Mesothelial cell of epicardium (in vitro differentiated cells): ENCODE measurements at places on chromosomes 3 and 15. TPM values are rescaled to one million over a fixed set of nuclear protein-coding genes. Genes with fewer than 3 reads are reported as not detected.

DNA sequence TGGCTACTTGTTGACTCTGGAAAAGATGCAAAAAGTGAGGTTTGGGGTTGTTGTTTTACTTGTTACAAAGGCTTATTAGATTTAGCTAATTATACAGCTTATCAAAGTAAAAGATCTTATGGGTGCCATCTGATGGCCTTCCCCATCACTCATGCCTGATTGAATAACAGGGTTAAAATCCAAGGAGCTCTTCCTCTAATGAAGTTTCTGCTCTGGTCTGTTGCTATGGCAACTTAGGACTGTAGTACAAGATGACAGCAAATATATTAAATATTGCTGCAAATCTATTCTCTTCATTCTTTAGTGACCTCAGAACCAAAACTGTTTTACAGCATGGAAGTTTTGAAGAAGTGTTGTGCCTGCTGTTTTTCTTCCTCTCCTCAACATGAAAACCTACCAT lies 45.6 kb upstream of the SRGAP3 start:
- no peaks in the 10 kb centered on the region for H3K36me3 ChIP-seq
- no peak for DNase-seq
- H3K27me3 ChIP-seq: peaks cover 1% of the 10 kb centered on the region
- peaks cover 5% of the 10 kb centered on the region for H3K4me1 ChIP-seq
- no peak overlapping the region for H3K4me3 ChIP-seq

DNA sequence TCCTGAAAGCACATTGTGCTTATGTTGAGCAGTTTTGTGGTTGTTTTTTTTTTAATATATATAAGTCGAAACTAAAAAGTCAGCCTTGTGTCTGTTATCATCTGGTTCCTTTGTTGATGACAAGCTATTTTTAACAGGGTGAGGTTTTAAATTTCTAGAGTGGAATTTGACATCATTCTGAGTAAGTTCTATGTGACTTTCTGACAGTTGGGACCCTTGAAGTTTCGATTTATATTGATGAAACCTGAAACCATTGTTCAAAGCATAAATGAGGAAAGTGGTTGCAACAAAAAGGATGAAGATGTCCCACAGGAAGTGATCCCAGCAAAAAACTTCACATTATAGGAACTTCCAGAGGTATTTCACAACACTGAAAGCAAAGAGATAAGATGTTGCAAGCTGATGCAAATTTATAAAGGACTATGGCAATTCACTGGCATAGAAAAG lies 94.0 kb downstream of the CYP19A1 start:
- peaks cover 6% of the 10 kb centered on the region for H3K27me3 ChIP-seq
- H3K27ac ChIP-seq: no peak overlapping the region
- no peak for DNase-seq
- peaks cover 10% of the 10 kb centered on the region for H3K4me1 ChIP-seq
- H3K36me3 ChIP-seq: no peaks in the 10 kb centered on the region

- peaks cover 40% of the 10 kb centered on the region for H3K4me1 ChIP-seq
- H3K27ac ChIP-seq: peak overlapping the region; percentile 68
- peaks cover 11% of the 10 kb centered on the region for H3K27me3 ChIP-seq
Observed at GRCh38 chr3:4515916-4516579, 22.9 kb downstream of the ITPR1 start.

The ZNF502 gene
- not detected in 3 replicates for total RNA-seq
